Vagina (tissue), 2 donors: ENCODE measurements at places on chromosomes 5 and 9.

DNA sequence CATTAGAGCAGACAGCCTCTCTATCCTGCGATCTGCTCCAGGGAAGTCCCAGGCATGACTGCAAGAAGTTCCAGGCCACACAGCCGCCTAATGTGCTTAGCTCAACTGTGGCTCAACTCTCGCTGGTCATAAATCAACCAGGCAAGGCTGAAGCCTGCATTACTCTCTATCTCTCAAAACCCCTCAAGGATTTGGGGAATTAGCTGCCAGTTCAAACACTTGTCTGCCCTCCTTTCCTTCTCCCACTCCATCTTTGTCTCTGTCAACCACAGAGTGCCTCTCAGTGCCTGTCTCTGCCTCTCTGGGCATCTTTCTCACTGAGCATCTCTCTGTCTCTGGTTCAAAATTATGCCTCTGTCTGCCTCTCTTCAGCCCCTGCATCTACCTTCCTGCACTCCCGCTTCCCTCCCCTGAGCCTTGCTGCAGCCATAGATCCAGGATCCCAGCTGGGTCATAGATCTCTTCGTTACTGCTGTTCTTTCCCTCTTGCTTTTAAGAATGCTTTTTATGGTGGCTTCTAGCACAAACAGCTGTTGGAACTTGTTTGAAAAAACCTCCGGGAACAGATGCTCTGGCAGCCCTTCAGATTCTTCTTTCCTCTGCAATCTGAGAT lies 27.9 kb upstream of the GALNT10 start:
- no peak for DNase-seq

DNA sequence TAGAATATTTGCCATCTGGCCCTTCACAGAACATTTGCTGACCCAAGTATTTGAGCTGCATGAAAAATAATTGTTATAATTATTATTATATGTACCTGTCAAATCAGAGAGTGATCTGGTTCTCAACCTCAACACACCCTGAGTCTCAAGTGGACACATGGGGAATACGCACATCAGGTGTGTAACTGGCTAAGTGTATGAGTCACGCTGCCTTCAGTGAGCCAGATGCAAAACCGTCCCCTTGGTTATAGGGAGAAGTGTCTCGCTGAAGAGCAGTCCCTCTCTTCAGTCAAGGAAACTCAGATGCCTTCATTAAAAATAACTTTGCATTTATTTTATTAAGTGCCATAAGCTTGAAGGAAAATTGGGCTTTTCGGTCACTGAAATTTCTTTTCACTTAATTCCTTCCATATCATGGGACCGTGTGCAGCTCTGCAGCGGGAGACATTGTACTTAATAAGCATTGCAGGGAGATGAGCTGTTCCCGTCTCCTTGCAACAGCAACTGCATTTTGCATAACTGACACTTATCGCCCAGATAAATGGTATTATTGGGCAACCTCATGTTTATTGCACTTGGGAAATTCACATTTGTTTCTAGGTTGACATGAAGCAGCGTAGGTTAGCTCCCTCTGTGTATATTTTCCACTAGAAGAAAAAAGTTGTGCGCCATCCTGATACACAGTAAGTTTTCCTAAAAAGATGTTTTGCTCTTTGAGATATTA lies 512.3 kb upstream of the DAP start:
- DNase-seq: no peak

GRCh38 chr5:107719034-107719606 lies 48.4 kb upstream of the EFNA5 start:
- no peak for DNase-seq

GRCh38 chr9:6931913-6932312 lies 174.1 kb downstream of the KDM4C start:
- no peak for DNase-seq
